Stimulated activated CD4-positive, alpha-beta T cell treated with anti-CD3 and anti-CD28 coated beads, Interleukin-2, amount 100 ng/mL, for 4 hours (primary cell): ENCODE measurements at places on chromosomes 11 and 22.

GRCh38 chr11:133746663-133747306 lies 98.5 kb downstream of the SPATA19 start:
- DNase-seq: no peak

GRCh38 chr22:27801616-27802345 lies at the start of gene MN1:
MN1 (minus strand) TSS chr22:27801756; CDS start chr22:27800543, 1,213 bp downstream.
- peak; percentile 39 for DNase-seq

- DNase-seq: peak; percentile 79
These were observed 60.4 kb upstream of the CD5 start for GRCh38 chr11:61041755-61042518.

DNA sequence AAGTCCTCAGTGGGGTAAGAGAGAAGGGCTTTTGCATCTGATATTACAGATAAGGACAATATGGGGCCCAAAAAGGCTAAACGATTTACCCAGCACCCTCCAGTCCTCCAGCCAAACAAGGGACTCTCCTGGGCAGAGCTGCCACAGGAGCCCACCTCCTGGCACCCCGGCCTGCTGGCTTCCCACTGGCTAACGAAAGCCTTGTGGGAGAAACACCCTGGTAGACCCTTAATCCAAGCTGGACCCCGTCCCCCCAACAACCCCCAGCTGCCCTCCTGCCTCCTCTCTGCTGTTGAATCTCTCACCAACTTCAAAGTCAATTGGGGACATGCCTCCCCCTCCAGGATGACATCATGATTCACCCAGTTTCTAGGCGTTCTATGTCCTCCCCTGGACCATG lies 10.8 kb downstream of the C1QTNF6 start:
- no peak for DNase-seq

GRCh38 chr11:118804094-118804493 lies 13.1 kb upstream of the DDX6 start:
- no peak for DNase-seq

- DNase-seq: no peak
These were observed 19.7 kb upstream of the PDGFB start for GRCh38 chr22:39264349-39265038.

DNA sequence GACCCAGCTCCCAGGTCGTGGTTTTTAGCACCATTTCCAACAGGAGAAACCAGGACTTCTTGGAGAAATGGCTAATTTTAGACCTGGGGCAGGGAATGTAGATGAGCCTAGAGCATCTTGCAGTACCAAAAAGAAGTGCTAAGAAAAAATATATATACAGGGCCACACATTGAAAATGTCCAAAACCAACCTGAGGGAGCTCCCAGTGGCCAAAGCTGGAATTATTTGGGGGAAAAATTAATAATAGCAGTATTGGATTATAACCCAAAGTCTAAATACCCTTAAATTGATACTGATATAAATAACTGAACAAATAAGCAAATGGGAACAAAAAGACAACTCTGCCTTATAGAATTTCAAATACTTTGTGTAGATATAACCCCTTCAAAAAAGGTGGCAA lies 108.0 kb downstream of the PARVA start:
- no peak for DNase-seq

DNA sequence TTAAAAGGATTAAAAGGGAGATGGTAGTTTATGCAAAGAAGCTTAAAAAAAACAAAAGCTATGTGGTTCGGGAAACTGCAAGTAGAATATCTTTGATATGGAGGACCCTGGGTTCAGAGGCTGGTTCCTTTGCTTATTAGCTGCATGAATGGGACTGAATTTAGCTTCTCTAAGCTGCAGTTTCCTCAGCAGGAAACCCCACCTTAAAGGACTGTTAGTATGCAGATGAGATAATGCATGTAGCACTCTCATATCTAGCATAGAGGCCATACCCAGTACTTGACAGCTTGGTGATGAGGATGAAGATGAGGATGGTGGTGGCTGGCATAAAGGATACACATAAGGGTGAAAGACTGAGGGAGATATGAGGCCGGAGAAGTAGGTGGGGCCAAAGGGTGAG lies 134.6 kb downstream of the RRAS2 start:
- DNase-seq: no peak

- peak; percentile 32 for DNase-seq
These were observed 20.0 kb downstream of the TRMU start for GRCh38 chr22:46355369-46355995.

GRCh38 chr11:13699041-13699440 lies 30.6 kb downstream of the FAR1 start:
- DNase-seq: no peak

GRCh38 chr22:28030473-28030872 lies 111.4 kb upstream of the PITPNB start:
- no peak for DNase-seq

DNA sequence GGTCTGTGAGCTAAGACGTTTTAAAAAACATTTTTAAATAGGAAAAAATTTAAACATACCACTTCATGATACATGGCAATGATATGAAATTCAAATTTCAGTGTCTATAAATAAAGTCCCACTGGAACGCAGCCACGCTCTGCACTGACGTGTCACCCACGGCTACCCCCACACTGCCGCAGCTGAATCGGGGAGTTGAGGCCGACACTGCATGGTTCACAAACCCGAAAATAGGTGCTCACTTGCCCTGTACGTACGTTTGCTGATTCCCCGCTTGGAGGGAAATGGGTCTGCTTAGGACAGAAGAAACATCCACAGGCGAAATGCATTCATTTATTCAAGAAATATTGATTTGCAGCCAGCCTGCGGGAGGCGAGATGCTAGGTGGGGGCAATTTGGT lies 1342.3 kb downstream of the TBC1D22A start:
- DNase-seq: no peak

- no peak for DNase-seq
These were observed 1412.2 kb downstream of the BRD1 start for GRCh38 chr22:48415520-48415919.

DNA sequence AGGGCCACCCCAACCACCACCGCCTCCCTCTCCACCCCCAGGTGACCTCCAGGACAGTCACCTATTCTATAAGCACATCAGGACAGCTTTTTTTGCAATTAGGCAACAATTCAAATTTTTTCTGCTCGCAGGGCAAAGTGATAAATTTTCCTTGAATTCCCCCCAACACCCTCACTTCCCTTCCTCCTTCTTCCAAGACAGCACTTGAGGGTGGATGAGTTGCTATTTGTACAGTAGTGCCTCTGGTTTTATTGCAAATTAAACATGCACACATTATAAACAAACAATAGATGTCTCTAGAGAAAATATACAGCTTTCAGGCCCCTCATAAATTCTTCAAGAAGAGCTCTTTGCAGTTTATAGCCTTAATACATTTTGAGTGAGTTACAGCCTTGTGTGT lies 80.9 kb upstream of the USP47 start:
- DNase-seq: no peak

DNA sequence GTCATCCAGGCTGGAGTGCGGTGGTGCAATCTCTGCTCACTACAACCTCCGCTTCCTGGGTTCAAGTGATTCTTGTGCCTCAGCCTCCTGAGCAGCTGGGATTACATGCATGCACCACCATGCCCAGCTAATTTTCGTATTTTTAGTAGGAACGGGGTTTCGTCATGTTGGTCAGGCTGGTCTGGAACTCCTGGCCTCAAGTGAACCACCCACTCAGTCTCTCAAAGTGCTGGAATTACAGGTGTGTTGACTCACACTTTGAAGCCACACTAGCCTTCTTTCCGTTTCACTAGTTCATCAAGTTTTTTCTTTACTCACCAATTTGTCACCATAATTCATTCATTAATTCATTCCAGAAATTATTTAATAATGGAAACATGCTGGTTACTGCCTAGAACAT lies 298.4 kb upstream of the MTNR1B start:
- no peak for DNase-seq
